ENCODE measurements at places on chromosomes 3 and 15. TPM values are rescaled to one million over a fixed set of nuclear protein-coding genes. Genes with fewer than 3 reads are reported as not detected.

REC114 gene
- total RNA-seq: not detected

PRRT3 gene
- 1.3 TPM for total RNA-seq

PTX3 gene
- 684 TPM for total RNA-seq

GOLGA6L2 gene
- total RNA-seq: not detected

SLC38A3 gene
- 0.36 TPM for total RNA-seq

PGBD4 gene
- total RNA-seq: 1.7 TPM

FETUB gene
- total RNA-seq: not detected

TM6SF1 gene
- 42.3 TPM for total RNA-seq

TMEM266 gene
- not detected for total RNA-seq

GOLGA6L9 gene
- 2.8 TPM for total RNA-seq

TRIM71 gene
- not detected for total RNA-seq

PIK3CA gene
- total RNA-seq: 42.7 TPM

TMEM158 gene
- total RNA-seq: 5.3 TPM
